ENCODE measurements at places on chromosomes 12 and 14.

- DNase-seq, result peak; percentile 68
Observed at GRCh38 chr12:83573671-83574070, 887.0 kb downstream of the TMTC2 start.

DNA sequence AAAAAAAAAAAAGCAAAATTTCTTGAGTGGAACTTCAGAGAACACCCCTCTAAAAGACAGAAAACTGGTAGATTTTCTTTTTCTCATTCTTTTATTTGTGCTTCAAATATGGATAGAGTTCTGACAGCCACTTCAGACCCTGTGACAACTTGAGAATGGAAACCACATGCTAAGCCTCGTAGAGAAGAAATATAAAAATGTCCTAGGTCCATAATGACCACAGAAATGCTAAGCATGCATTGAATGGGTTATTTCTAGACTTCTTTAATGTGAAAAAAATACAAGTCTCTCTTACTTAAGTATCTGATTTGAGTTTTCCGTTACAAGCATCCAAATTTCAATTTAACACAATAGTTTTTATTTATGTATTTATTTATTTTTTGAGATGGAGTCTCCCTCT, 28.3 kb upstream of the DIO2 start:
- DNase-seq, result no peak

GRCh38 chr14:92415969-92416368, 93.0 kb downstream of the SLC24A4 start:
- DNase-seq, result no peak

GRCh38 chr12:52126050-52126604, 46.6 kb downstream of the SMIM41 start:
- no peak for DNase-seq

DNA sequence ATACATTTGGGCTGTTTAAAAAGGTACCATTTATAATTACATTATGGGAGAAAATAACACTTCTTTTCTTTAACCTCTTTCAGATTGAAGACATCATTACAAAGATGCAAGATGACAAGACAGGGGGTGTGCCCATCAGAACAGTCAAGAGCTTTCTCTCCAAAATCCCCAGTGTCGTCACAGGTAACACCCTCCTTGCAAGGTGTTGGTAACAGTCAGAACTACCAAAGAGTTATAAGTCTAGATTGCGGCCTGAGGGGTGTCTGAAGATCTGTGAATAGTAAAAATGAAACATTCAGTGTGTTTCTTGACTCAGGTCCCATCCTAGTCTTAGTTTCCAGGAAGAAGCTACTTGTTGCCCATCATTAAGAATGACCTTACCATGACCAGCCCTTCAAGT, 419.8 kb downstream of the RGS6 start:
- no peak for DNase-seq

GRCh38 chr14:101185073-101185835, 281.7 kb upstream of the RTL1 start:
- DNase-seq, result no peak

DNA sequence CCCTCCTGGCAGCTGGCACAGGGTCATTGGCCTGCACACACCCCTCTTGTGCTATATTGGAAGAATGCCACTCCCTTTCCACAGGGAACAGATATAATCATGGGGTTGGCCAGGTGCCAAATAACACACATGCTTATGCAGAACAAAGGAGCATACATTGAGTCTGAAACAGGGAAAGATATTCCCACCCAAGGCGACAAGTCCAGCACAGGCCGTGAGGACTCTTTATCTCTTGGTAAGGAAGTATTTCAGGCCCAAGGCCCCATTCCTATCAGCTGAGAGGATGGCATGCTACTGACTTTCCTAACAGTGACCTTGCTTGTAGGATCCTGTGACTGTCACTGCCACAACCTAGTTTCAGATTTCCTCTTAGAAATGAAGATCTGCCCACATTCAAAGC, 59.0 kb upstream of the STXBP6 start:
- no peak for DNase-seq

DNA sequence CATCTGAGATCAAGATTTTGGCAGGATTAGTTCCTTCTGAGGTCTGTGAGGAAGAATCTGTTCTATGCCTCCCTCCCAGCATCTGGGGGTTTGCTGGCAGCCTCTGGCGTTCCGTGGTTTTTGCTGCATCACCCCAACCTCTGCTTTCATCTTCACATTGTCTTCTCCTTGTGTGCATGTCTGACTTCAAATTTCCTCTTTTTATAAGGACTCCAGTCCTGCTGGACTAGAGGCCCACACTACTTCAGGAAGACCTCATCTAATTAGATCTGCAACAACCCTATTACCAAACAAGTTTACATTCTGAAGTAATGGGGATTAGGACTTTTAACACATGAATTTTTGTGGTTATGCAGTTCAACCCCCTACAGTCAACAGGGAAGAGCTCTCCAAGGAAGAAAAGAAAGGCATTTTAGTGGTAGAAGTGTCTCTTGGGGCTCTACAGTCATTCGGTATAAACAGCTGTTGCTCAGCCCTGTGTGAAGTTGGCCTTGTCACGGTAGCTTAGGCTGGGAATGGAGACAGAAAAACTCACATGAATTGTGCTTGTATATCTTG, 89.7 kb downstream of the CAND1 start:
- peak; percentile 18 for DNase-seq

DNA sequence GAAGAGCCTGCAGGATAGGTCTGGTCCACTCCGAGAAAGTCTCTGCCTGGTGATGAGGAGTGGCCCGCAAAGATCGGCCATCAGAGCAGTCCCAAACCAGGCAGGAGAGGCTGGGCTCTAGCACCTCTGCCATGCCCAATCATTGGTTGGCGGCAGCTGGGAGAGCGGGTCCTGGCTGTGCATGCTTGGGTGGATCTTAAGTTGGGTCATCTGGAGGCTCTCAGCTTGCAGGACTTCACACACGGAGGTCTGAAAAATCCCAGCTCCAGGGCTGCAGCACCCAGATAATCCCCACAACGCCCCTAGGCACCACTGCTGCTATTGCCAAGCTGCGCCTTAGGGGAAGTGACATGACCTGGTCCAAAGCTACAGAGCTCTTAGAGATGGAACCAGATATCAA, 766.7 kb upstream of the TBX3 start:
- DNase-seq, result no peak

DNA sequence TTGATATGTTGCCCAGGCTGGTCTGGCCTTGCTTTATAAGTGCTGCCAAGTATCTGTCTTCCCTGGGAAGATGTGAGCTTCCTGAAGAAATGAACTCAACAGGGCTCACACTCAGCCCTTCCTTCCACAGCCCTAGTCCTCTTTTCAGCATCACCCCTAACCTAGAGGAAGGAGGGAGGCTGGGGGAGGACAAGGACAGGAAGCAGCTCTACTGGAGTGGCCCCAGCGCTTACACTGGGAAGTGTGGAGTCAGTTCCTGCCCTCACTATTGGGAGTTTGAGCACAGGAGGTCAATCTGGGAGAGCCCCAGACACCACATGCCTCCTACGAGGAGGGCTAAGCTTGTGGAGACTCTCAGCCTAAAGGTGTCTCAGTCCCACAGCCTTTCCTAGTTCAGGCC, 16.8 kb downstream of the GALNT6 start:
- DNase-seq, result no peak

- no peak for DNase-seq
Observed at GRCh38 chr12:58419905-58420304, 478.5 kb downstream of the ATP23 start.

DNA sequence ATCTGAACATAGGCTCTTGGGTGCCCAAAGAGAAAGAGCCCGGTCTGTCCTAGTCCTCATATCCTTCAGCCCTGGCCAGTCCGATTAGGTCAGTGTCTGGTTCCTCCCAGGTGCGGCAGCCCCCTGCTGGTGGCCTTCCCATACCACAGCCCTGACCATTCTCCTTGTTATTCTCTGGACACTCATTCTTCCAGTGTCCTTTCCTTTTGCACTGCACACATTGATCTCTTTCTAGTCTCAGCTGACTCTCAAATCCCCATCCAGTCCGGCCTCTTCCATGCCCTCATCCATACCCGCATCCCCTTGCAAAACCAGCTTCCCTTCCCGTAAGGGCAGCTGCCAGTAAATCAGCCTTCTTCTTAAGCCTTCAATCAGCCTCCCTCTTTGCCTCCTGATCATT, 1316.3 kb downstream of the TMEM121 start:
- peak; percentile 3 for DNase-seq

GRCh38 chr12:64568298-64568697, 42.0 kb upstream of the RASSF3 start:
- no peak for DNase-seq

GRCh38 chr12:16063726-16064125, 152.6 kb downstream of the DERA start:
- DNase-seq, result no peak

DNA sequence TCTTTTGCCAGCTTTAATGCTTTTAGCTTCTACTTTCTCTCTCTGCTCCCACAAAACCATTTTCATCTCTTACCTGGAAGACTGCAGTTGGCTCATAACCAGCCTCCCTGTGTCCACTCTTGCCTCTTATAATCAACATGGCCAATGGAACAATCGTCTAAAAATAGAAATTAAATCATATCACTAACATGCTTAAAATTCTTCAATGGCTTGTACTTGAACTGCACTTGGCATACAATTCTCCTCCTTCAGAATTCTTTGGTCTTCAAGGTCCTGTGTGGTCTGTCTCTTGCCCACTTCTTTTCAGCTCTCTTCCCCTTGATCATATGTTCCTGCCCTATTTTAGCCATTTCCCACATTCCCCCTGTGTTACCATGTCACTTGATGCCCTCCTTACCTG, 342.2 kb downstream of the ATP23 start:
- DNase-seq, result no peak

DNA sequence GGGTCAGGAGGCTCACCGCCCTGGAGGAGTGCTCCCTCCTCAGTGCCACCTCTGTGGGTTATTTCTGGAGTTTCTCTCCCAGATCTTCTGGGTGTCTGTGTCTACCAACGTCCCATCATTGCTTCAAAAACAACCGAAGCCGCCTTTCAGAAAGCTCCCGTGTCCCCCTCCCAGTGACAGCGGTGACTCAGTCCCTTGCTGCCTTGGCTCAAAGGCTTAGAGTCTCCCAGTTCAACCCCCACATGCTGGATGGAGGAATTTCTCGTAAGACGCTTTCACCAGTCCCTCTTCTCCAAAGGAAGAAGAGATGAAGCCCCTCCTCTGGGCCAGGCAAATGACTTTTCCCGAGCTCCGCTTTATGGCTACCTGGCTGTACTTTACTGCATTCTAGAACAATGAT, 146.6 kb downstream of the RBM19 start:
- no peak for DNase-seq

DNA sequence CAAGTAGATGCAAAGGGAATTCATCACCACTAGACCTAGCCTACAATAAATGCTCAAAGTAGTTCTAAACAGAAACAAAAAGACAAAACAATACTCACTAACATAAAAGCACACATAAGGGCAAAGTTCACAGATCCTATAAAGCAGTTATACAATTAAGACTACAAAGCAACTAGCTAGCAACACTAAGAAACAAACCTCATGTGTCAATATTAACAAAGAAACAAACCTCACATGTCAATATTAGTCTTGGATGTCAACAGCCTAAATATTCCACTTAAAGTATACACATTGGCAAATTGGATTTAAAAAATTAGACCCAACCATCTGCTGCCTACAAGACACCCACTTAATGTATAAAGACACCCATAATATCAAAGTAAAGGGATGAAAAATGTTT, 152.7 kb downstream of the KCNK10 start:
- DNase-seq, result no peak

DNA sequence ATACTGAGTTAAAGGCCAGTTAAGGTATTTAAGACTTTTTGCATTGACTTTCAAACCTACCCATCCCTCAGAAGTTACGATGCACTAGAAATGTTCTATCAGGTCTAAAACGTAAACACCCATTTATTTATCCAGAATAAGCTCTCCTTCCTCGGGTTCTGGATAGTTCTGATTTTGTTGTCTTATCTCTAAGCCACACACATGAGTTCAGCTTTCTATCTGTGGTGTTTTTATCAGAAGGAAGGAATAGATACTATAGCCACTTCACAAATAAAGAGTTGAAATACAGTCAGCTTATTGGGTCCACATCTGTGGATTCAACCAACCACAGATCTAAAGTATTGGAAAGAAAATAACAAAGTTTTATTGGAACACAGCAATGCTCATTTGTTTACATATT, 5.4 kb downstream of the SFSWAP start:
- DNase-seq, result peak; percentile 9

- no peak for DNase-seq
Observed at GRCh38 chr12:41459111-41459905, 271.2 kb downstream of the PDZRN4 start.

DNA sequence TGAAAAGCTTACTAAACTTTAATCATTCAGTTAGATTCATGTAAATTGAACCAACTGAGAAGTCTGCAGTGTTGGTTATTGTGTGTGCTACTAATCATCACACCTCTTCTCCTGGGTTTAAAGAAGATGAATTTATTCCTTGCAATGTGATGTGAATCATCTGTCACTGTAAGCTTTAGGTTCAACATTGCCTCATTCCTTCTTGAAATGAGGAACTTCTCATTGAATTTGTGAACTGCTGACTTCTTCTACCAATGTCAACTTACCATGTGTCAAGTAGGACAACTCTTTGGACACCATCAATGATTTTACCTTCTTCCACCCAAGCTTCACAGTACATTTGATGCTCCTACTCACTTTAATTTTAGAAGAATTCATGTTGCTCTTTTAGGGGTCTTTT, 17.4 kb upstream of the PRB2 start:
- DNase-seq, result no peak

- DNase-seq, result no peak
Observed at GRCh38 chr12:58408516-58408915, 467.1 kb downstream of the ATP23 start.

GRCh38 chr12:47305464-47305863, 225.7 kb upstream of the AMIGO2 start:
- DNase-seq, result no peak

GRCh38 chr14:30874999-30875787, 834 bp downstream of the COCH start:
- DNase-seq, result no peak

GRCh38 chr14:105475269-105476096, 862 bp downstream of the CRIP2 start:
- no peak for DNase-seq

DNA sequence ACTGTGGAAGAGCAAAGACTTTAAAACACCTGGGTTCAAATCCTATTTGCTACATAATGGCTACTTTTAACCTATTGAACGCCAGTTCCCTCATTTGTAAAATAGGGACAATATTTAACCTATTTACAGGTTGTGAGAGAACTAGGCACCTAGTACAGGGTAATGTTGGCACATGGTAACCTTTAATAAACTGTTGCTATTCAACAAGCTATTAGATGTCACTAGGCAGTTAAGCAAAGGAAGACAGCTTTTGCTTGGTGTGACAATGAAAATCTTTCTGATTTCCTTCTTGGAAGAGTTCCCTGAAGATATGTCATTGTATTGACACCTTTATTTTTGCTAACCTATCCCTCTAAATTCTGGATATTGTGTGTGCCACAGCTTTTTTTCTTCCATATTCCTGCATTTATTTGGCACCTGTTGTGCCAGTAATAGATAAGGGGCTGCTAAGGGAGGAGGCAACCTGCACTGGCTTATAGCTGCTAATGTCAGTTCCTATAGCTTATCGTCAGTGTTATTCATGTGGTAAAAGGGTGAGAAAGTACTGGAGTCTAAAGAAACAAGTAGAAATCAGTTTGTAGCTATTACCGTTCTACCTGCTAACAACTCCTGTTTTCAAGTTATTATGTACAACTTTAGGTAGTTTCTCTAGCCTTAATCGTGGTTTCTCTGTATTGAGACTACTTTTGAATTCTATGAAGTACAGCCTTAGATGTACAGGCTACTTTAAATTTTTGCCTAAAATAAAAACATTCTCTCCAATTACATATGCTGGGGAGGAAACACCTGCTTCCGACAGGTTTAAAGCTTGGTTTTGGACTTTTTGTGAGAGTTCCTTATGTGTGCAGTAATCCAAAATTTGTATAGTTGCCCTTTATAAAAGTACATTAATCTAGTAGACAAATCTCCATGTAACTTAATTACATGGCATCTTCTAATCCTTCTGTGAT, 24.3 kb downstream of the HIF1A start:
- no peak for DNase-seq

All from OCI-M1 (cell line).